Thyroid gland (tissue), 4 donors: ENCODE measurements at places on chromosomes 5 and 9. TPM values are rescaled to one million over a fixed set of nuclear protein-coding genes. Genes with fewer than 3 reads are reported as not detected.

AGXT2 gene
- total RNA-seq: not detected

ITK gene
- 1.7 TPM for total RNA-seq

IL4 gene
- not detected for total RNA-seq

RNF20 gene
- total RNA-seq: 26.6 TPM

EQTN gene
- total RNA-seq: not detected

MPDZ gene
- total RNA-seq: 53.9 TPM

DNA sequence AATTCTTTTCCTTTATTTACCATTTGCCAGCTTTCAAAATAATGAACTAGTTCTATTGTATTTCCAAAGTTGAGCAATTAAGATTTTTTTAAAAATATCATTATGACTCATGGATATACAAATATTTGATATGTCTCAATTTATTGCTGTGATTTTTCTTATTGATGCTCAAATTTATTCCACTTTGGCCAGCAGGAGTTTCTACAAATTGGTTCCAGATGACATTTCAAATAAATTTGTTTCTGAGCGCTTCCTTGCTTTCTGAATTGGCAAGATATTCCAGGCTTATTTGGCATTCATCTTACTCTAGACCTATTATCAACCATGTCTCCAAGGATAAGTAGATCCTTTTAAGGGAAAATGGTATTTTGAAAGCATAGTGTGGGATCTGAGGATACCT lies 58.5 kb upstream of the TJP2 start:
- H3K27ac ChIP-seq: no peak overlapping the region
- DNase-seq: no peak
- no peaks in the 10 kb centered on the region for H3K27me3 ChIP-seq
- no peak overlapping the region for H3K4me3 ChIP-seq

DNA sequence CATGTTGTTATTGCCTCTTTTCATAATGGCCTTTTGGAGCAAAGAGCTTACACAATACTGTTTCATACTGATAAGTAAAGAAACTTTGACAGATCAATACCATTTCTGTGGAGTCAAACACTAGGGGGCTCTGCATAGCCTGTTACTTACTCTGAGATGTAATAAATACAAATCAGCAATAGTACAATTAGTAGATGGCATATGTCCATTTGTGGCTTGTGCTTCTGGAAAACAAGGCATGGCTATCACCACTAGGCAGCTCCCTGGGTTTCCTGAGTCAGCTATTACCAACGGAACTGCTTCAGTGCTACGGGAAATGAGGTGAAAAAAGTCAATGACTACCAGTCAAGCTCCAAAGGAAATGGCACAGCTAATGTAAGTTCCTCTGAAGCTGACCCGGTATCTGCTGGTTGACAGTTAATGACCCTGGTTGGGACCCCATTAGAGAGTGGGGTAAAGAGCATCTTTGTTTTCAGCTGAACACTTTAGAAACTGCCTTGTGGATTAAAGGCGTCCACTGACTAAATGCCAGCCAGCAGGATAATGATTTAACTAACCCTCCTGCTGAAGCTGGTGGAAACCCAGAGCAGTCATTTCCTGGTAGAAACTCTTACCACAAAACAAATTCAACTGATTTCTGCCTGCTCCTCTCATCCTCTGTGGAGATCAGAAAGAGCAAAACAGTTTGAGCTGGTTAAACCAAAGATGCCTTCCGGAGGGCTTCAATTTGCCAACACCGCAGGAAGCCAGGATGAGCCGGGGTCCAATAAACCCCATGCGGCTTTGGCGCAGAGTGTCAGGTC lies 69.0 kb upstream of the FAM169A start:
- H3K4me3 ChIP-seq: no peak overlapping the region
- no peaks in the 10 kb centered on the region for H3K36me3 ChIP-seq
- H3K27me3 ChIP-seq: no peaks in the 10 kb centered on the region

- no peak overlapping the region for H3K27ac ChIP-seq
- no peak for DNase-seq
- no peaks in the 10 kb centered on the region for H3K36me3 ChIP-seq
- H3K27me3 ChIP-seq: no peaks in the 10 kb centered on the region
- H3K4me3 ChIP-seq: no peak overlapping the region
Measured at GRCh38 chr5:159342840-159343239, 12.6 kb upstream of the IL12B start.

DNA sequence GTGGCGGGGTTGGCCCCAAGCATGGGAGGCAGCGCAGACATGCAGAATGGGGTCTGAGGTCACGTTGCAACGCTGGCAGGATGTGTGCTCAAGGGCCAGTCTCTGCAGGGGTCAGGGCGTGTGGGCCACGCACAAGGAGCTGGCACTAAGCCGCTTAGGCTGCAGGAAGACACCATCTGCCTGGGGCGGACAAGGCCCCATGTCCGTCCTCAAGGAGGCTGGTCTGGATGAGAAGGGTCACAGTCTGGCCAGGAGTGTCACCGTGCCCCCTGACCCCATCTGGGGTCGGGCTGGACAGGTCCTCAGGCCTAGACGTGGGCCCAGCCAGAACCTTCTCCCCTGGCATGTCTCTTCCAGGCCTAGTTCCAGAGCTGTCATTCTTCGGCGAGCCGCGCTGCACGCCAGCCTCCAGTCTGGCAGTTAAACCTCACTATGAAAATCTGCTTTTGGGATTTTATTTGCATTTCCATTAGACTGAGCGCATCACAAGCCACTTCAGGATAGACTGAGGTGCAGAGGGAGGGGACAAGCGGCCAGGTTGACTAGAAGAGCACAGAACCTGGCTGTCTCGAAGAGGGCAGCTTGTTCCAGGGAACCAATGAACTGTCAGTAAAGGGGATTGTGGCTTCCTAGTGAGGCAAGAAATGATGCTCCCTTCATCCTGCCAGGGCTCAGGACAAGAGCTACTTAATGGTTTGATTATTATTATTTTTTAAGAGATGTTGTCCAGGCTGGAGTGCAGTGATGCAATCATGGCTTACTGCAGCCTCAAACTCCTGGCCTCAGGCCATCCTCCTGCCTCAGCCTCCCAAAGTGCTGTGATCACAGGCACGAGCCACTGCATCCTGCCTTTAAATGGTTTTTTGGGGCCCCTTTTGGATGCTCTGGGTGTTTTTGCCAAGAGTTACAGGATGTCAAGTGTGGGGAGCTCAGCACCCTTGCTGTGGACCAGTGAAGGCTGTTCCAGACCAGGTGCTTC lies 4.3 kb downstream of the BRD3OS start:
- no peaks in the 10 kb centered on the region for H3K27me3 ChIP-seq
- H3K36me3 ChIP-seq: peaks cover 30% of the 10 kb centered on the region
- H3K4me1 ChIP-seq: peaks cover 10% of the 10 kb centered on the region
- no peak overlapping the region for H3K27ac ChIP-seq

- H3K4me3 ChIP-seq: no peak overlapping the region
- no peak for DNase-seq
- no peaks in the 10 kb centered on the region for H3K27me3 ChIP-seq
- H3K36me3 ChIP-seq: no peaks in the 10 kb centered on the region
- peaks cover 21% of the 10 kb centered on the region for H3K4me1 ChIP-seq
Measured at GRCh38 chr9:69076550-69076949, 41.0 kb downstream of the FXN start.

DNA sequence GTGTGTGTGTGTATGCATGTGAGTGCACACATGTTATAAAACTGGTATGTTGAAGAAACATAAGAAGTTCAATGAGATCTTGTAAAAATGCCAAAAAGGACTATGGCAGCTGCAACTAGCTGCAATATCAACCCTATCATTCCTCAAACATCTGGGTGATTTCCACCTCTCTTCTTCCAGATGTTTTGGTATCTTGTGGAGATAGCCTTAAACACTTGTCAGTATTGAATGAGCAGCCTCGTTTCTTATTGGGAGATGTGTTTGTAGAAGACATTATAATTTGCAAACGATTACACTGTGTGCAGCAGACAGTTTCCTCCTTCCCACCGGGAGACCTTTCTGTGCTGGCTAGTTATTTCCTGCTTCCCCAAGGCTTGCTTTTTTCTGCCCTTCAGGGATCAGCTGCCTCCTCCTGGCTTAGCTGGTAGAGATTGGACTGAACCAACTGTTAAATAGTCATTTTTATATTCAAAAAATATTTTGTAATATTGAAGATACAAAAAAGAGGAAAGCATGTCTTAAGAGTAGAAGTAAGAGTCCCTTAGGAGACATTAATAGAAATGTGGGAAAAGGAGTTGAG lies 168.4 kb upstream of the MPDZ start:
- no peak overlapping the region for H3K27ac ChIP-seq
- no peaks in the 10 kb centered on the region for H3K36me3 ChIP-seq
- no peak for DNase-seq

- no peak overlapping the region for H3K4me3 ChIP-seq
- no peaks in the 10 kb centered on the region for H3K27me3 ChIP-seq
- DNase-seq: no peak
- H3K4me1 ChIP-seq: peaks cover 17% of the 10 kb centered on the region
- no peak overlapping the region for H3K27ac ChIP-seq
- H3K36me3 ChIP-seq: no peaks in the 10 kb centered on the region
Measured at GRCh38 chr9:134128727-134129679, 6.9 kb upstream of the WDR5 start.

DNA sequence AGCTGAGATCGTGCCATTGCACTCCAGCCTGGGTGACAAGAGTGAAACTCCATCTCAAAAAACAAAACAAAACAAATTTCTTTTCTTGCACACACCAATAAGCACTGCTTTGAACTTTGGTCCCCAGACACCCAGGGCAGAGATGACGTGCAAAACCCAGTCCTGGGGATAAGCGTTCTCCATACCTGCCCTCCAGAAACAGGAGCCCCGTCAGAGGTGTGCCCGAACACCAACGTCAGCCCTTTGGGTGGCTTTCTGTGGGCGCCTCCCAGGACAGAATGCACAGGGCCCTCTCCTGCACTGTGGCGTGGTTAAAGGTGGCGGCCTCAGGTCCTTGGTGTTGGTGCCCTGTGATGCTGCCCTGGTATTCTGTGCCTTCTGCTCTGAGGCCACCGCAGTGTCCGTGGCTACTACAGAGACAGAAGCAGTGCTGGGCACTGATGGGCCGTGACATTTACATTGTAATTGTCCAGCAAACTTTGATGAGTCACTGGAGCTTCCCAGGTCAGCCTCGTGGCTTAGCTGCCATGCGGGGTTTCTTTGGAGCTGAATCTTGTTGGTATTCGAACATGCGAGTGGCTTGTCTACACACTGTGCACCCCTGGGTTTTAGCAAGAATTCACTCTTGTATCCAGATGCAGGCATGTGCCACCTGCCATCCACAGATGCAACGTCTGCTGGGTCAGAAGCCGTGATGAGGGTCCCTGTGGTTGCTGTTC lies 9.8 kb downstream of the PPP1R26 start:
- H3K27me3 ChIP-seq: no peaks in the 10 kb centered on the region
- no peak overlapping the region for H3K4me3 ChIP-seq
- no peak for DNase-seq

DNA sequence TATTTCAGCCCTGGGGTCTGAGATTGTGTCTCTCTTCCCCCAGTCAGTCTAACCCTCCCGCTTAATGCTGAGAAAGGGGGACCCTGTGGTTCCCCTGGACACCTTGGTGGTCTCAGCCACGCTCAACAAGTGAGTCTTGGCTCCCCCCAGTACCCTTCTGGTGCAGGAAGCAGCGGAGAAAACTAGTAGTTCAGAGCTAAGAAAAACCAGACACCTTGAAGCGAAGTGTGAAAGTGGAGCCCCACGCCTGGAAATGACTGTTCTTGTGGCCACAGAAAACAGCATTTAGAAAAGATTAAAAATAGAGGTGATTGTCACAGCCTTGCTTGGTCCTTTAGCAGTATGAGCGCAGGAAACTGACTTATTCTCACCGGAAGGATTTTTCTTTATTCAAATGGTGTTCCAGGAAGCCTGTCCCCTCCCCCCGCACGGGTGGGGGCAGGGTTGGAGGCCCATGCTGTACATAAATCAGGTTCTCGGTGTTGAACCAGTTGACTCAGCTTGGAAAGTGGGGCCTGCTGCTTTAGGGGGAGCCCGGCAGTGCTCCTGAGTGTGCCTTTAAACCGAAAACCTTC lies 8.1 kb downstream of the ARPC5L start:
- H3K27ac ChIP-seq: peak overlapping the region; percentile 80
- peak; percentile 59 for DNase-seq
- peaks cover 46% of the 10 kb centered on the region for H3K4me1 ChIP-seq
- peak overlapping the region; percentile 87 for H3K4me3 ChIP-seq
- H3K36me3 ChIP-seq: peaks cover 3% of the 10 kb centered on the region

DNA sequence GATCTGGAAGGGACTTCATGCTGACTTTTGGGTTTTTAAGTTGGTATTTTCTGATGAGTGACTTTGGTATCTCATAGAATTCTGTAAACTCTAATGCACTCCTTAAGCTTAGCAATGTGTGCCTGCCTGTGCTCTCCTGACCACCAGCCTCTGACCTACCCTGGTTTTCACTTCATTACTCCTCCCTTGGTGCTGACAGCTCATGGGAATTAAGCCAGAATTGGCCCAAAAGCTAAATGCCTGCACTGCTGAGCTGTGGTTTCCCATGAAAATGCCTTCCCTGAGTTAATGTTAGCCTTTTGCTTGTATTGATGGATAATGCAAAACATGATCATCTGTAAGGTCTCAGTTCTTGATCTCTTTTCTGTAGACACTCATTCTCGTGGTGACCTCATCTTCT lies 308.0 kb downstream of the DOCK8 start:
- H3K36me3 ChIP-seq: no peaks in the 10 kb centered on the region
- peaks cover 20% of the 10 kb centered on the region for H3K4me1 ChIP-seq
- no peak overlapping the region for H3K4me3 ChIP-seq
- no peak for DNase-seq
- no peaks in the 10 kb centered on the region for H3K27me3 ChIP-seq
